ENCODE measurements at places on chromosomes 7 and 10. TPM values are rescaled to one million over a fixed set of nuclear protein-coding genes. Genes with fewer than 3 reads are reported as not detected.

The ACTL6B gene
- not detected for total RNA-seq

The RALA gene
- 38.4 TPM for total RNA-seq

DNA sequence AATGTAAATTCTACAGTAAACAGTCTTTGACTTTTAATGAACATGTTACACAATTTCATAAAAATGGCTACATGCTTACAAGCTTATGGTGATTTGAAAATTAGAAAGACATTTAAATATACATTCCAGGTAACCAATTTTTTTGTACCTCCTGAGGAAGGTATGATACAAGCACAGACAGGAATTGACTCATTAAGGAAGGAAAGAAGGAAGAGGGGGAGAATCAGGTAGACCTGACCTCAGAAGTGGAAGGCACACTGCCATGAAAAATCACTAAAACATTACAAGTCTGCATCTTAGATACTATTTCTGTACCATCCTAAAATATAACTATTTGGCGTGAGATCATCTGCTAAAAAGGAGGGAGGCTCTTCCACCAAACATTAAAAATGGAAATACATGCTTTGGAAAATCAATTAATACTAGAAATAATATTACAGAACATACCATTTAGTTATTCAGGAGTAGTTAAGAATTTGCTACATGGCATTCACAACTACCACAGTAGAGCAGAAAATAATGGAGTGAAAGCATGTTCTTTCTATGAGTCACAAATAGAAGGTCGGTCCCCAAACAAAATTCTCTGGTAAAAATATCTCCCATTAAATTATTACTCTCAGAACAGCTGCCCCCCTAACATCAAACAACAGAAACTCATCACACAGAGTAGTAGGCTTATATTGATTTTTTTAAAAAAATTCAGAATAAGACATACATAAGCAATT lies 15.2 kb downstream of the RAB11FIP2 start:
- H3K4me3 ChIP-seq, result no peak overlapping the region
- peaks cover 33% of the 10 kb centered on the region for H3K4me1 ChIP-seq
- H3K36me3 ChIP-seq, result peaks cover 3% of the 10 kb centered on the region
- DNase-seq, result no peak

- H3K36me3 ChIP-seq, result peaks cover 3% of the 10 kb centered on the region
- peaks cover 8% of the 10 kb centered on the region for H3K27me3 ChIP-seq
- H3K4me1 ChIP-seq, result no peaks in the 10 kb centered on the region
- DNase-seq, result no peak
- H3K4me3 ChIP-seq, result no peak overlapping the region
Measured at GRCh38 chr7:4017081-4017480, 665.0 kb upstream of the FOXK1 start.

DNA sequence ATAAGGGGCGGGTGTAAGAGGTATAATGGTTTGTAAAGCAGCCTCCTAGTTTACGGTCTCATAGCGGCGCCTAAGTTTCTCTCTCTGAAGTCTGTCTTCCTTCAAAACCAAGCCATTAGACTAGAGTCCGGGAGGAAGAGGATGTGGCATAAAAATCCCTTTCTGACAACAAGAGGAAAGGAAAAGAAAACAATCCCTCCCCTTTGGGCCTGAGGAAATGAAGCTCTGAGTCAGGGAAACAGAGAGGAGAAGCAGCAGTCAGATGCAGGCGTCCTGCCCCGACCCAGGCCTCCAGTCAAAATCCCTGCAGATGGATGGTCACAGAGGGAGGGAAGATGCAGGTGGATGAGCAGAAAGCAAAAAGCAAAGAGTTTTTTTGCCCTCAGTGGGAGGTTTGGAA lies 23.7 kb downstream of the PARP12 start:
- H3K4me3 ChIP-seq, result no peak overlapping the region
- H3K36me3 ChIP-seq, result peaks cover 2% of the 10 kb centered on the region
- H3K27me3 ChIP-seq, result no peaks in the 10 kb centered on the region
- no peak for DNase-seq
- H3K27ac ChIP-seq, result no peak overlapping the region

DNA sequence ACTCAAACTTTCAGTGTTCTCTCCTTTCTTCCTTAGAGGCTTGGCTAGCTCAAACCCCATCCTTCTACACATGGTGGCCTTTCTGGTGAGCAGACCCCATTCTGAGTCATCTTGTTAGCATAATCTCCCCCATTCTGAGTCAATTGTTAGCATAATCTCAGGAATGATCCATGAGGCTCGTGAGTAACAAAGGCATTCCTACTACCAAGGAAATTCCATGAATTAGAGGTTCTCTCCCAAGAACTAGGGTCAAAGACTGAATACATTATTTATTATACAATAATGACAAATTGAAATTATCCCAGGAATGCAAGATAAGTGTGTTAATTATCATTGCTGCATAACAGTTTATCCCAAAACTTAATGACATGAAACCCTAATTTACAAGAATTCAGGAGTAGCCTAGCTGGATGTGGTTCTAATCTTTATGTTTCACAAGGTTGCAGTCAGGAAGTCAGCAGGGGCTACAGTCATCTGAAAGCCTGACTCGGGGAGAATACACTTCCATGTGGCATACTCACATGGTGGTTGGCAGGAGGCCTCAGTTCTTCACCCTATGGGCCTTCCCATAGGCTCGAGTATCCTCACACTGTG lies 100.2 kb downstream of the MMRN2 start:
- H3K27me3 ChIP-seq, result no peaks in the 10 kb centered on the region
- H3K36me3 ChIP-seq, result no peaks in the 10 kb centered on the region
- DNase-seq, result no peak
- H3K4me3 ChIP-seq, result no peak overlapping the region
- H3K27ac ChIP-seq, result no peak overlapping the region

GRCh38 chr10:67141300-67141699 lies 215.5 kb downstream of the LRRTM3 start:
- H3K4me3 ChIP-seq, result no peak overlapping the region
- no peaks in the 10 kb centered on the region for H3K4me1 ChIP-seq
- H3K27ac ChIP-seq, result no peak overlapping the region
- H3K27me3 ChIP-seq, result no peaks in the 10 kb centered on the region

The EGR2 gene
- total RNA-seq, result 76.7 TPM

DNA sequence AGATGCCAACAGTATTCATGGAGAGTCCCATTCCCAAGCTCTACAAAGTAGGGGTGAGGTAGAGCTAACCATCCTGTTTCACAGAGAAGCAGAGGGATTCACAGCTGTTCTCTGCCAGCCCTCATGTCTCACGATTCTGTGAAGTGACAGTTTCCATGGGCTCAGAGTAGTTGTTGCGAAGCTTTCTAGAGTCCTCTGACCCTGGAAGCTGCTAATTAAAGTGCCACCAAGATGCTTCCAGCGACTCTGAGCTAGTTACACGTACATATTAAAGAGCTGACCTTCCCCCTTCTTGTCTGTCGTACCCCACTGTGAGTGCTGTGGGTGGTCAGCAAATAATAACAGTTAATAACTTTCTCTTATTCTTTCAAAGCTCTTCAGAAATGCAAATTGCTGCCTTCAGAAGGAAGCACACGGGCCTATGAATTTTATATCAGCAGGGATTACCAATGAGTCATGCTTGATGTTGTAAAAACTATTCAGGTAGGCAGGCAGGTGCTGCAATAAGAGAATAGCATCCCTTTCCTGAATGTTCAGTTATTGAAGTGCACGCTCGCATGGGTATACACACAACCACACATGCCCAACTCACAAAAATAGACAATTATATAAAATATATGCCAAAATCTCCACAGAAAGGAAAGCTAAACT lies 34.1 kb downstream of the DNAJB9 start:
- H3K36me3 ChIP-seq, result no peaks in the 10 kb centered on the region
- DNase-seq, result no peak
- H3K27ac ChIP-seq, result peak overlapping the region; percentile 32
- no peak overlapping the region for H3K4me3 ChIP-seq
- peaks cover 40% of the 10 kb centered on the region for H3K27me3 ChIP-seq
- H3K4me1 ChIP-seq, result peaks cover 30% of the 10 kb centered on the region

All from activated T-cell treated with anti-CD3 and anti-CD28 coated beads, Interleukin-2, amount 50 U/mL, for 72 hours (primary cell).